ENCODE measurements at places on chromosomes 2 and 18.

- no peak for DNase-seq
These were observed 17.4 kb downstream of the FBLN7 start for GRCh38 chr2:112155331-112156151.

DNA sequence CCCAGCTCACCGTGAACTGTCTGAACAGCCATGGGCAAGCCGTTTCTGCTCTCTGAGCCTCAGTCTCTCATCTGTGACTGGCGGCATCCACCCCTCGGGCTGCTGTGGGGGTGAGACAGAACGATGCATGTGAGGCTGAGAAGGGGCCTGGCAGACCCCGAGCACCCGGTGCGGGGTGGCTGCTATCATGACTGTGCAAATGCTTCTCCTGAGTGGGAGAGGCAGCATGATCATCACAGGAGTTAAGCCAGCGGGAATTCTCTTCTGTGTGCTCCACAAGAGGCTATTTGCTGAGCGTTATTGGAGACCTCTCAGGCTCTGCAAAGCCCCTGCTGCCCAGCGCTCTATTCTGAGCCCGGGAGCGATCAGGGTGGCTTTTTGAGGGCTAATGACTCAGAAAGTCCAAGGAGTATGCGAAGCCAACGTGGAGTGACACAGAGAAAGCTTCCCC is 45.8 kb upstream of the ID2 start:
- no peak for DNase-seq

- no peak for DNase-seq
These were observed 161.8 kb downstream of the DLGAP1 start for GRCh38 chr18:4293337-4293736.

- peak; percentile 60 for DNase-seq
These were observed 36.2 kb upstream of the IGFBP2 start for GRCh38 chr2:216596980-216597509.

GRCh38 chr2:233413559-233414272 is 59.4 kb downstream of the DGKD start:
- peak; percentile 95 for DNase-seq

Data from renal cortical epithelial cell (primary cell).